ENCODE measurements at places on chromosomes 5 and 9. TPM values are rescaled to one million over a fixed set of nuclear protein-coding genes. Genes with fewer than 3 reads are reported as not detected.

DNA sequence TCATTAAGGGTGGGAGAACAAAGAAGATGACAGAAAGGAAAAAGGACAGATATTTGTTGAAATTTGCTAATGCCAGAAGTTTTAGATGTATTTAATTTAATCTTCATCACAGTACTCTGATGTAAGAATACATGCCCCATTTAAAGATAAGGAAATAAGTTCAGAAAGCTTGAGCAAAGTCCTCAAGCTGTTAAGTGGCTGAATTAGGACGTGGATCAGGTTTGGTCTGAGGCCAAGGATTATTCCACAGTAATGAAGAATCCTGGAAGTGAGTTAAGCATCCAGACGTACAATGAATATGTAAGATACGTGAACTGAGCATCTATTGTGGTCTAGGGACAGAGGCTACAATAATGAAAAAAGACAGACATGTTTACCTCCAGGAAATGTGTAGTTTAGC, 671.3 kb downstream of the PRELID2 start:
- no peak for DNase-seq
- H3K36me3 ChIP-seq = no peaks in the 10 kb centered on the region
- H3K27ac ChIP-seq = no peak overlapping the region
- H3K4me1 ChIP-seq = peaks cover 18% of the 10 kb centered on the region

GRCh38 chr9:16179566-16179965, 626.7 kb downstream of the CCDC171 start:
- no peak for DNase-seq
- no peaks in the 10 kb centered on the region for H3K4me1 ChIP-seq
- H3K27ac ChIP-seq = no peak overlapping the region
- no peak overlapping the region for H3K4me3 ChIP-seq
- H3K27me3 ChIP-seq = no peaks in the 10 kb centered on the region
- H3K36me3 ChIP-seq = no peaks in the 10 kb centered on the region

DNA sequence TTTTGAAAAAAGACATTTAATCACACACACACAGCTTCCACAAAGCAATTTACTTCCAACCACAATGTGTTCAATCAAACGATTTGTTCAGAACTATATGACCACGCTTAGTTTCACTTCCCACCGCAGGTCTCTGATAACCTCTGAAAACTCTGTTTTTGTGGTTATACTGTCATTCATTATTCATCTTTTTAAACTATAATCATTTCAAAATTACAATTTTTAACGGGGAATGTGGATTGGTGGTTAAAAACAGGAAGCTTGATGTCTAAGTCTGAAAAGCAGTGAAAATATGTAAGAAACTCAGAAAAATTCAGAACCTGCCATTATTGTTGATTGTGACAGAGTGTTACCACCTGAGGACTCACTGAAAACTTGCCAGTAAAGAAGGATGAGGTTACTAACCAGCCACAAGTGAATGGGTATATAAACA, 12.7 kb upstream of the TMEM174 start:
- no peak overlapping the region for H3K27ac ChIP-seq
- H3K4me3 ChIP-seq = no peak overlapping the region
- no peaks in the 10 kb centered on the region for H3K36me3 ChIP-seq
- H3K27me3 ChIP-seq = no peaks in the 10 kb centered on the region
- no peaks in the 10 kb centered on the region for H3K4me1 ChIP-seq

- peaks cover 9% of the 10 kb centered on the region for H3K4me1 ChIP-seq
- H3K4me3 ChIP-seq = no peak overlapping the region
- DNase-seq = no peak
- no peaks in the 10 kb centered on the region for H3K36me3 ChIP-seq
- peaks cover 7% of the 10 kb centered on the region for H3K27me3 ChIP-seq
These were observed 12.7 kb upstream of the PLEKHG4B start for GRCh38 chr5:79263-79662.

DNA sequence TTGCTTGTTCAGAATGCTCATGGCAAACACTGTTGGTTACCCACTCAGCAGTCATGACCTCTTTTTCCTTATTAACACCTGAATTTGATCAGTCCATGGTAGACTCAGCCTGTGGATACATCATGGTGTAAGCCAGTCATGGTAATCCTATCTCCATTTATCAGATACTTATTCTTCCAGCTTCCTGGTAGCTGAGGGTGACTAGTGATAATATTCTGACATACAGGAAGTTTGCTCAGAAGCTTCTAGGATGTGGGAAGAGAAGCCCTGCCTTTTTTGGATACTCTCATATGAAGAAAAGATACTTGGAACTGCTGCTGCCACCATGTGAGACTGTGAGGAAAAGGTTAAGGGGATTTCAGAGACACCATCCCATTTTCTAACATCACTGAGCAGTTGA, 7.3 kb downstream of the GDA start:
- no peak overlapping the region for H3K4me3 ChIP-seq
- no peaks in the 10 kb centered on the region for H3K27me3 ChIP-seq
- no peak for DNase-seq
- no peaks in the 10 kb centered on the region for H3K4me1 ChIP-seq
- H3K36me3 ChIP-seq = no peaks in the 10 kb centered on the region
- no peak overlapping the region for H3K27ac ChIP-seq

The IL3 gene
- total RNA-seq = not detected

GRCh38 chr5:41510176-41510831, at the start of gene PLCXD3:
Gene PLCXD3 (minus strand): TSS chr5:41510601. CDS start chr5:41510526, 75 bp downstream.
- no peaks in the 10 kb centered on the region for H3K36me3 ChIP-seq
- no peak within 1 kb of the TSS for H3K27ac ChIP-seq
- H3K4me1 ChIP-seq = no peaks in the 10 kb centered on the region
- DNase-seq = peak; percentile 76
- H3K27me3 ChIP-seq = no peaks in the 10 kb centered on the region
- H3K4me3 ChIP-seq = peak within 1 kb of the TSS; percentile 84

DNA sequence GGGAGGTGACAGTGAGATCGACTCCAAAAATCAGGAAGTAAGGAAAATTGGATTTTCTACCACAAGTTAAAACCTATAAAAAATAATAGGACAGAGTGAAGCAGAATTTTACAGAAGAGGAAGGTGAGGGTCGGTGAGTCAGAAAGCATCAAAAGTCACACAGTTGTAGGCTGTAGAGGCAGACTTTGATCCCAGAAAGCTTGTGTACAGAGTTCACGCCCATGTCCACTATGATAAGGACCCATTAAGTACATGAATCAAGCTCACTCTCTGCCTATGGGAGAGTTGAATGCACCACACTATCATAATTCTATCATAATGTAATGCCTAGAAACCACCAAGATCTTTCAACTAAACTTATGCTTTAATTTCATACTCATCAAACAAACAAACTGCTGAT, 291.2 kb downstream of the PRELID2 start:
- H3K36me3 ChIP-seq = no peaks in the 10 kb centered on the region
- H3K4me1 ChIP-seq = no peaks in the 10 kb centered on the region
- H3K4me3 ChIP-seq = no peak overlapping the region

The CCDC171 gene
- 8.3 TPM for total RNA-seq

GRCh38 chr5:142356349-142356715, 31.5 kb upstream of the SPRY4 start:
- no peak for DNase-seq
- peak overlapping the region; percentile 91 for H3K27ac ChIP-seq
- no peaks in the 10 kb centered on the region for H3K27me3 ChIP-seq
- H3K4me1 ChIP-seq = peaks cover 23% of the 10 kb centered on the region
- no peaks in the 10 kb centered on the region for H3K36me3 ChIP-seq
- peak overlapping the region; percentile 72 for H3K4me3 ChIP-seq

The SNAPC4 gene
- 19.6 TPM for total RNA-seq

The ARID3C gene
- total RNA-seq = 0.80 TPM

Measured in endodermal cell (in vitro differentiated cells).